Right lobe of liver (tissue), 6 donors: ENCODE measurements at places on chromosomes 5 and 9. TPM values are rescaled to one million over a fixed set of nuclear protein-coding genes. Genes with fewer than 3 reads are reported as not detected.

DNA sequence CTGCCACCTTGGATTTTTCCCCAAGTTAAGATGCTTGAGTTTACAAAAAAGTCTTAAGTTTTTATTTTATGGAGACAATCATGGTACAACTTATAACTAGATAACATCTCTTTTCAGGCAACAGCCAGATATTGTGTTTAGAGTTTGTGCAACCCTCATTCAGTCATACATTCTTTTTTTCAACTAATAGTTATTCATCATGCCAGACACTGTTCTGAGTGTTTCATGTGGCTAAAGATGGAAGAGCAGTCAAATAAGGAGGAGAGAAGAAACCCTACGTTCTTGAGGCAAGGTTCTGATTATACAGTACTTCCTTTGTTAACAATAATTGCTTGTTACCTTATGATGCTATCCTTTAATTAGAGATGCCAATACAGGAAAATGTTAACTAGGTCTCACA, 42.1 kb upstream of the ZNF462 start:
- H3K4me1 ChIP-seq = no peaks in the 10 kb centered on the region
- no peak overlapping the region for H3K27ac ChIP-seq
- no peak overlapping the region for H3K4me3 ChIP-seq

DNA sequence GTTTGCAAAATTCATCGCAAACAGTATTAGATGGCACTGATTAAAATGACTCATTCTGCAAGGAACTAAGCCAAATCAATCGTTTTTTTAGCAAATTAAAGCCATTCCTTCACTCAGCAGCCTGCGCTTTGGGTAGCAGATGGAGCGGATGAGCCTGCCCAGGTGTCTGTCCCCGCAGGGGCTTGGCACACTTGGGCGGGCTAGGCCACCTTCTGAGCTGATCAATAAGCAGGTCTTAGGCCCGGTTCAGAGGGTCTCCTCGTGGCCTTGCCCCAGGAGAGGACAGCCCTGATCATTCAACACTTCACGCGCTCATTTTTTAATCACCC, 78.0 kb upstream of the FCN1 start:
- no peaks in the 10 kb centered on the region for H3K4me1 ChIP-seq
- H3K27me3 ChIP-seq = no peaks in the 10 kb centered on the region

DNA sequence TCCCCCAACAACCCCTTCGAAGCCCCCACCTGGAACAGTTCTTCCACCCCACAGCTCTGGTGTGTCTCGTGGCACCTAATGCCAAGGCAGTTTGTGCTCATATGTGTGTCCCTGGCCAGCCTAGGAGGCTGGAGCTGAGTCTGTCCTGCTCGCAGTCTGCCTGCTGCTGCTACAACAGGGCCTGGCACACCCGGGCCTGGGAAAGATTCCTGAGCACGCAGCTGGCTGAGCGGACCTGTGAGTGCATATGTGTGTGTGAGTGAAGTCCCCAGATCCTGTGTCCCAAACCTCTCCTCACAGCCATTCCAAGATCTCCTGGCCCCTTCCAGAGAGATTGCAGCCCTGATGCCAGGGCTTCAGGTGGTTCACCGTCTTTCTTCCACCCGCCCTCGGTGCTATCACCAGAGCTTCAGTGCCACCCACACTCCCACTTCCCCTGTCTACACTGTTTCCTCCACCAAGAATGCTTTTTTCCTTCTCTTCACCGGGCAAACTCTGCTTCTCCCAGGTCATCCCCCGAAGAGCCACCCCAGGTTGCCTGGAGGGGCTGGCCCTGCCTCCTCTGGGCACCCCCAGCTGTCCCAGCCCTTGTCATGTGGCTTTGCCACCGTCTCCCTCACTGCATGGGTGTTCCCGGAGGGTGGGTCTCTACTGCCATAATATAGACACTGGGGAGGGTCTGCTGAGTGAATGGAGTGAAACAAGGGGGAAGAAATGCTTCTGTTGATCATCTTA, 28.4 kb downstream of the LMX1B start:
- H3K4me3 ChIP-seq = no peak overlapping the region
- no peak for DNase-seq
- no peaks in the 10 kb centered on the region for H3K36me3 ChIP-seq
- no peaks in the 10 kb centered on the region for H3K27me3 ChIP-seq
- no peaks in the 10 kb centered on the region for H3K4me1 ChIP-seq

SET gene
- 110 TPM for total RNA-seq

GRCh38 chr9:4225291-4226028, 74.4 kb downstream of the GLIS3 start:
- no peak for DNase-seq
- no peaks in the 10 kb centered on the region for H3K27me3 ChIP-seq
- peaks cover 4% of the 10 kb centered on the region for H3K4me1 ChIP-seq
- no peaks in the 10 kb centered on the region for H3K36me3 ChIP-seq
- H3K4me3 ChIP-seq = no peak overlapping the region

IL3 gene
- total RNA-seq = not detected

- no peaks in the 10 kb centered on the region for H3K36me3 ChIP-seq
- H3K4me3 ChIP-seq = no peak overlapping the region
- H3K27me3 ChIP-seq = no peaks in the 10 kb centered on the region
- H3K4me1 ChIP-seq = no peaks in the 10 kb centered on the region
- H3K27ac ChIP-seq = no peak overlapping the region
Measured at GRCh38 chr9:71901695-71902597, 9.0 kb downstream of the ABHD17B start.

DNA sequence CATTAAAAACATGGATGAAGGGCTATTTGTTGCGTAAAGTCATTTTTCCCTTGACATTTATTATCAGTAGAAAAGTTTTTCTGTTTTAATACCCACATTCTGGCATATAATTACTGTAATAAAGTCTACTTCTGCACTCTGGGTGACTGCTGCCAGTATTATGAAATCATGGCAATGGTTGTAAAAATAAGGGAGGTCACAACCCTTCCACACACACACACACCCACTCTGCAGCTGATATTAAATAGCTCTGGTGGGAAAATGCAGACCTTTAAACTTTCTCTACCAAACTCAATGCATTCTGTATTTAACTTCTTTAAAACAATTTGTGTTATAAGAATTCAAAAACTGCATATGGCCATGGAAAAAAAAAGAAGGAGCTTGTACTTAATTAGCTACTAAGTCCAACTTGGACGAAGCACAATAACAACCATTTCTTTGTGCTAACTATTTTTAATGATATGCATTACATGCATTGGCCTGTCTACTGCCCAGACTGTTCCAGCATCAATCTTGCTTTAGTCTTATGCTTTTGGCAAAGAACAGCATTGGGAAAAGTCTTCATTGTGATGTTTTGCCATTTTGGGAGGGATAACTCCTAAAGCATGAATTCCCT, 137.6 kb upstream of the MAP3K1 start:
- no peak overlapping the region for H3K4me3 ChIP-seq
- H3K27me3 ChIP-seq = no peaks in the 10 kb centered on the region

PCDHA5 gene
- total RNA-seq = not detected

PTPDC1 gene
- 2.3 TPM for total RNA-seq

DNA sequence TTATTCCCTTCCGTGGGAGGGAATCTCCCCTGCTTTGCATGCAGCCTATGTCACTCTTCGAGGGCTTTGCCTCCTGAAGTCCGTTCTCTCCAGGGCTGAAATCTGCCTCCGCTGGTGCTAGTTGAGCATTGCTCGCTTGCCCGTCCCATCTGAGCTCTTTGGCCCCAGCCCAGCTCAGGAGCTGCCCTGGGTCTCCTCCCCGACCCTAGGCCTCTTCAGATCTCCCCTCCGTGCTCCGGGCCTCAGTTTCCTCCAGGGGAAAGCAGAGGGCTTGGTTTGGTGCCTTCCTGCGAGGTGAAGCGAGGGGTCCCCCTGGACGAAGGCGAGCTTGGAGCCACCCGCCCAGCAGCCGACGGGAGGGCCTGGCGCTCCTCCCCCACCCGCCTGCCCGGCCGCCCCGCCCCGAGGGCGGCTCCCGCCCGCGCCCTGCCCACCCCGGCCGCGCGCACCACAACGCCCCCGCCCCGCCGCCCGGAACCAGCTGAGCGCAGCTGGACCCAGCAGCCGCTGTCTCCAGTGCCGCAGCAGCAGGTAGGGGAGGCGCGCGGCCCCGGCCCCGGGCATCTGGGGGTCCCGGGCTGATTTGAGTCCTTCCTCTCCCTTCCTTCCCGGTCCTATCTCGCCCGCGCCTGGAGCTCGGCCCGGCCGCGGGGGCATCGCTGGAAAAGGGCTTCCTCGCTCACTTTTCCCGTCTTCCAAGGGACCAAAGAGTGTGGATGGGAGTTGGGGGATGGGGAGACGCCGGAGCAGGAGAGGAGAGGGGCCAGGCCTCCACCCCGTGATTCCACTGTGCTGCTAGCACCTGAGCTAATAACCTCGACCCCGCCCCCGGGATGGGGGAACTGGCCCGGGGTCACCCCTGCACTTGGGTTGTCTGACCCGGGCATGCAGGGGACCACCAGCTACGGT, at the start of gene GSN:
GSN (plus strand) TSS at position 474 of the 909 bp plus-strand sequence. CDS start 33,810 bp downstream, outside the sequence.
- DNase-seq = peak; percentile 87
- H3K27me3 ChIP-seq = no peaks in the 10 kb centered on the region
- no peaks in the 10 kb centered on the region for H3K4me1 ChIP-seq

DNA sequence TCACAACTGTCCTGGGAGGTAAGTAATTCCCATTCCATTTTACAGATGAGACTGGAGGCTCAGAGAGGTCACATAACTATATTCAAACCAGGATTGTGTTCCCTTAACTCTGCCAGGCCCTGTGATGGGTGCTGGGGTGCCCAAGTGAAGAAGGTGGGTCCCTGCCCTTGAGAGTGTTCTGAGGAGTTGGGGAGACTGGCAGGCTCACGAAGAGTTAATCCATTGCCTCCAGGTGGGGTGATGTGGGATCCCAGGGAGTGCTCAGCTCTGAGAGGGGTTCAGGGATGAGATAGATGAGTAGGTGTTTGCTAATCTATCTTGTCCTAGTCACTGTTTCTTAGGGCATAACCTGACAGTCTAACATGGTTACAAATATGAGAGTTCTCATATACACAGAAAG, 36.7 kb downstream of the GSN start:
- DNase-seq = no peak
- H3K27me3 ChIP-seq = no peaks in the 10 kb centered on the region
- H3K36me3 ChIP-seq = peaks cover 8% of the 10 kb centered on the region
- no peaks in the 10 kb centered on the region for H3K4me1 ChIP-seq
- H3K4me3 ChIP-seq = no peak overlapping the region

GRCh38 chr5:158309088-158309807, 450.3 kb upstream of the CLINT1 start:
- H3K27ac ChIP-seq = no peak overlapping the region
- H3K36me3 ChIP-seq = no peaks in the 10 kb centered on the region
- no peak overlapping the region for H3K4me3 ChIP-seq

DNA sequence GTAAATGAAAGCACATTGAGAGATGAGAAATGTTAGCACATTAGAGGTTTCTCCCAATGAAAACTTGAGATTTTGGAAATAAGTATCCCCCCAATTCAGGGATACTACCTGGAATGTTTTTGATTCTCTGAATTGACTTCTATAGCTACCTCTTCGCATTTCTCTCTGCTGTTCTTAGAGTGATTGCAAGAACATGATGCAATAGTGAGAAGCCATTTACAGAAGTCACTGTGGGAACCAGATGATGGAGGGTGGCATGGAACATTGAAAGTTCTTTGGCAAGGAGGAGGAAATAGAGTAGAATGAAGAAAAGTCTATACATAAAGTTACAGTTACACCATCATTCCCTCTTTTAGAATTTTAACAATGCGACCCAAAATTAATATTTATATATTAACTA, 9.2 kb downstream of the NPR3 start:
- no peak overlapping the region for H3K27ac ChIP-seq
- H3K4me3 ChIP-seq = no peak overlapping the region
- H3K27me3 ChIP-seq = no peaks in the 10 kb centered on the region
- no peaks in the 10 kb centered on the region for H3K36me3 ChIP-seq

- no peak overlapping the region for H3K4me3 ChIP-seq
- H3K36me3 ChIP-seq = no peaks in the 10 kb centered on the region
- no peak for DNase-seq
- H3K4me1 ChIP-seq = no peaks in the 10 kb centered on the region
- no peaks in the 10 kb centered on the region for H3K27me3 ChIP-seq
Measured at GRCh38 chr5:168936511-168936910, 357.3 kb upstream of the PANK3 start.

- no peak overlapping the region for H3K4me3 ChIP-seq
- no peaks in the 10 kb centered on the region for H3K27me3 ChIP-seq
- no peak for DNase-seq
Measured at GRCh38 chr9:13823026-13823425, 490.9 kb downstream of the NFIB start.

GRCh38 chr5:168525856-168526255, 3.2 kb upstream of the FBLL1 start:
- DNase-seq = no peak
- H3K27ac ChIP-seq = no peak overlapping the region
- no peak overlapping the region for H3K4me3 ChIP-seq
- H3K36me3 ChIP-seq = no peaks in the 10 kb centered on the region

OMD gene
- total RNA-seq = 1.2 TPM

DNA sequence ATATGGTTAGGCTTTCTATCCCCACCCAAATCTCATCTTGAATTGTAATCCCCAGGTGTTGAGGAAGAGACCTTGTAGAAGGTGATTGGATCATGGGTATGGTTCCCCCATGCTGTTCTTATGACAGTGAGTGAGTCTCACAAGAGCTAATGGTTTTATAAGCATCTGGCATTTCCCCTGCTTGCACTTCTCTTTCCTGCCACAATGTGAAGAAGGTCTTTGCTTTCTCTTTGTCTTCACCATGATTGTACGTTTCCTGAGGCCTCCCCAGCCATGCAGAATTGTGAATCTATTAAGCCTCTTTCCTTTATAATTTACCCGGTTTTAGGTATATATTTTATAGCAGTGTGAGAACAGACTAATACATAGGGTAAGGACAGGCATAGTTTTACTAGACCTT, 334.5 kb downstream of the TLR4 start:
- H3K4me1 ChIP-seq = no peaks in the 10 kb centered on the region
- H3K27me3 ChIP-seq = no peaks in the 10 kb centered on the region
- H3K27ac ChIP-seq = no peak overlapping the region
- H3K4me3 ChIP-seq = no peak overlapping the region
- H3K36me3 ChIP-seq = no peaks in the 10 kb centered on the region
- no peak for DNase-seq

CETN3 gene
- total RNA-seq = 7.7 TPM

DNA sequence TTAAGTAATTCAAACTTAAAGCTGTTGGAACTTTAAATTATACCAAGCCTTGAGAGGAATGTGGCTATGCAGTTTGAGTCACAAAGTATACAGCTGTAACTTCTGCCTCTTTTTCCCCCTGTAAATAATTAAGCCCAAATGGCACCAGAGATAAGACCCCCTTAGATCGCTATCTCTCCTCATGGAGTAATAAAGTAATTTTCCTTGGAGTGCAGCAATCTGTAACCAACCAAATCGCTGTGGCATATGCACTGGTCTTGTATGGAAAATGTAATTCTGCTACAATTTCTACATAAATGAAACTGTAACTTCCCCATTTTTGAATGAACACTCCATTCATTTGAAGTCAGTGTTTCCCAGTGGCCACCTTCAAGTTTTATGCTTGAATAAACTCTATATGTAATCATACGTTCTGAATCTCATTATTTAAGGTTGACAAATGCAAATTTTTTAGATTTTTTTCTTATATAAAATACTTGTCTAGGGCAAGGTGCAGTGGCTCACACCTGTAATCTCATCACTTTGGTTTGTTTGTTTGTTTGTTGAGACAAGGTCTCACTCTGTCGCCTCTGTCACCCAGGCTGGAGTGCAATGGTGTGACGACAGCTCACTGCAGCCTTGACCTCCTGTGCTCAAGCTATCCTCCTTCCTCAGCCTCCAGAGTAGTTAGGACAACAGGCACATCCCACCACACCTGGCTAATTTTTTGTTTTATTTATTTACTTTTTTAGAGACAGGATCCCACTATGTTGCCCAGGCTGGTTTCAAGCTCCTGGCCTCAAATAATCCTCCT, 12.3 kb downstream of the SUSD1 start:
- no peak overlapping the region for H3K4me3 ChIP-seq
- no peaks in the 10 kb centered on the region for H3K4me1 ChIP-seq
- no peak for DNase-seq

C9orf72 gene
- total RNA-seq = 4.9 TPM

PCDHGC5 gene
- total RNA-seq = 0.32 TPM
